ENCODE measurements at places on chromosomes 1 and 21. TPM values are rescaled to one million over a fixed set of nuclear protein-coding genes. Genes with fewer than 3 reads are reported as not detected.

The C1orf56 gene
- total RNA-seq = 1.7 TPM

The ADAMTS4 gene
- 0.69 TPM for total RNA-seq

The HSD3B2 gene
- total RNA-seq = not detected

The CRP gene
- total RNA-seq = not detected

The KLHDC7A gene
- not detected for total RNA-seq

The OR2L3 gene
- not detected for total RNA-seq

The CASZ1 gene
- total RNA-seq = 3.7 TPM

The KRTAP21-1 gene
- not detected for total RNA-seq

The GBP6 gene
- 0.25 TPM for total RNA-seq

The RGS4 gene
- not detected for total RNA-seq

The ABCG1 gene
- 4.4 TPM for total RNA-seq

Measured in activated CD8-positive, alpha-beta memory T cell treated with anti-CD3 and anti-CD28 coated beads for 36 hours (primary cell).